ENCODE measurements at places on chromosomes 7 and 10.

- no peak for DNase-seq
Observed at GRCh38 chr7:69858471-69858870, 260.2 kb downstream of the AUTS2 start.

GRCh38 chr7:82036146-82036886 is 266.5 kb upstream of the HGF start:
- DNase-seq = no peak

GRCh38 chr10:47034441-47035051 is 123.3 kb downstream of the PTPN20 start:
- DNase-seq = no peak

DNA sequence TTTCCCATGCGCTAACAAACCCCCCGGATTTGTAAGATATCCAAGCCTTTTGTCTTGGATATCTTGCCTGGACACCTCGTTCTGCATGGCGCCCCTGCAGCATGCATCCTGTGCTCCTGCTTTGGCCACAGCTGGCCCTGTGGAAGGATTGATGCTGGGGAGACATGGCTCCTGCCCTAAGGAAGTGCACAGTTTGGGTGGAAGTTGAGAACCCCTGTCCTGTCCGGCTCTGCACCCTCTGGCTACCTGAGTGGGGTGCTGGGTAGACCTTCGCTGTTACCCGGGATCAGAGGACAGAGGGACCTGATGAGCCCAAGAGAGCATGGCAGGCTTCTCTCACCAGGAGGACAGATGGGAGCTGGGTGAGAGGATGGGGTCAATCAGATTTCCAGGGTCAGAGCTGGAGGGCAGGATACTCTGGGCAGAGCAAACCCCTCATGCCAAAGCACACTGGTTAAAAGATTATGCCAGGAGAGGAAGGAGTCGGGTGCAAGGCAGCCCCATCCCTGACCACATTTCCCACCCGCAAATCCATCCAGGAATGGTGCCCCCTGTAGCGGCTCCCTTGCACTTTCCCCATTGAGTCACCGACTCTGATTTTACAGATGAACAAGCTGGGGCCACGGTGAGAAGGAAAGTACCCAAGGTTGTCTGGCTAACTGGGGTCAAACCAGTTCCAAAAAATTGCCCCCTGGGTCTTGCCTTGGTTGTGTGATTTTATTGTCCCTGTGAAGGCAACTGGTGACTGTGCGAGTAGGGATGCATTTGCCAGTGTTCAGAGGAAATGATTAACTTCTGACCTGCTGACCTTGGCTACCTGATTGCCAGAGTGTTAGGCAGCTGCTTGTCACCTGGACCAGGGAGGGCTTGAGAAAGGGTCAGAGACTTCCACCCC is 290.1 kb upstream of the ZMIZ1 start:
- no peak for DNase-seq

DNA sequence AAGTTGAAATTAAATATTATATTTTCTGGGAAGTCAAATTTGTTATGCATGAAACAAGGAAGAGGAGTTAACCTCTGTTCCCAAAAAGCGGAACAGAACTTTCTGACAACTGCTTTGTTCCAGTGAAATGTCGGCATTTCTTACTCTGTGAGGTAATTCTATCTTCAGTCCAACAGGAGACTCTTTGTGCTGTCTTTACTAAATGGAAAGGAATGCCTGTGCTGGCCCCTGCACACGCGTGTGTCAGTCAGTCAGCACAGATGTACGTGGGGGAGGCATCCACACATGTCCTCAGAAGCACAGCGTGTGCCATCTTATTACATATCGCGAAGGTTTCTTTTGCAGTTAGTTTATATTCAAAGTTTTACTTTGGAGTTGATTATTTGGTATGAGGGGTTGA is 37.5 kb downstream of the NET1 start:
- peak; percentile 40 for DNase-seq

DNA sequence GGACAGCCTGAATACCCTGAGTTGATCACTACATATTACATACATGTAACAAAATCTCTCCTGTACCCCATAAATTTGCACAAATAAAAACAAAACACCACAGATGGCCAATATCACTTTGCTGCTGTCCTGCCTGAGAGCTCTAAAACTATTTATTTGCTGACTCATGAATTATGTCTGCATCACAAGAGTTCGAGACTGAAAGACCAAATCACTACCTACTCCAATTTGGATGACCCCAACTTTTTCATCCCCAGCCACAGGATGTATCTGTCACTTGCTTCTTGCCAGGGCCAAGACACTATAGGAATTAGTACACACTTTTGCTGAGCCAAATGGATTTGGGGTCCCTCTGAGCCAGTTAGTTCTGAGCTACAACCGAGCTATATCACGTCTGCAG is 409.7 kb upstream of the NFE2L3 start:
- DNase-seq = no peak

DNA sequence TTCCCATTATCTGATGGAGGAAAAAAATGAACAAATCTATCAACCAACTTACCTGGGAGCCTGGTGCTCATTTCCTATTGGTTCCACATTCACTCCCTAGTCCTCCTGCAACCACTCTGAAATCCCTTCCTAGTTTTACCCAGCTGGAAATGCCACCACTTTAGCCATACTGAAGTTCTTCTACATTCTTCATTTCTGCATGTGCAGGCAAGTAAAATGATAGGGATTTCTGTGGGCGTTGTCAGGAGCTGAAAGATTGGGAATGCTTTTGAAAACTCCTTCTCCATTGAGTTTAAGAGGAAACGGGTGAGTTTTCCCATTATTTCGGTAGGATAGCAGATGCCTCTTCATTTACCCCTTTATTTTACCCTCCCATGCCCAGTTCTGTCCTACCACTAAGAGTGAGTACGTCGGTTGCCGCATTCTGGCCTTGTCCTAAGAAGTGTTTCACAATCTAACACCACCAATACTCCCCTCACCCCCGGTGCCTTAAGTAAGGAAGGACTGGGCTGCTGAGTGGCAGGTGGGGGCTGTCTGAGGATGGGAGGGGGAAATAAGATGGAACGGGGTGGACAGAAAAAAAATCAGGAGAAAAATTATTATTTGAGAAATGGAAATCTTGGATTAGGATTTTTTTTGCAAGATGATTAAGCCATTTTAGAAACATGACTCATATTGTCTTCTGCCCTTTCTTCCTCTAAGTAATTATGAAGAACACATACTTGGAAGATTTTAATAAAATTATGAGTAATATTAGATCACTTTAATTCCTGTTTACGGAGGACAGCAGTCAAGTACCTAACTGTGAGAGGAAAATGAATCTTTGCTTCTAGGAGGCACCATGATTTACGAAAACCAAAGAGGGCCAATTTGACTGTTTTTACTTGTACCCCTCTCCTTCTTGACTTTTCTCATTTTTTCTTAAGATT is 13.2 kb upstream of the TAS2R60 start:
- DNase-seq = no peak

GRCh38 chr10:9010093-9010492 is 955.6 kb downstream of the GATA3 start:
- no peak for DNase-seq

- DNase-seq = no peak
Observed at GRCh38 chr10:73581918-73582317, 9.2 kb downstream of the USP54 start.

DNA sequence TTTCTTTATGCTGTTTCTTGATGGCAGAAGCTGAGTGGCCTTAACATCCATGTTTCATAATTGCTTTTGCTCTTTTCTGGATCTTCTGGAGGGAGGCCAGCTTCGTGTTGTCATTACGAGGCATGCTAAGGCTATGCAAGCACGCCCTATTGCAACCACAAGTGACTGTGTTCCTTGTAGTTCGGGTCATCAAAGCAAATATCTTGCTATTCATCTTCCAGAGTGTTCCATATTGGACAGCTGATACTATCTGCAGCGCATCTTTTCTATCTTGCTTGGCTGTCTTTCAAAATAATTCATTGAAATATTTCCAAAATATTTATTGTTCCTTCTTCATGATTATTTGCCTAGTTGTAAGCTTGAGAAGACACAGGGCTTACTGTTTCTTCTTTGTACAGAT is 5.0 kb downstream of the EPHB6 start:
- no peak for DNase-seq

GRCh38 chr7:148963583-148964482 is 64.5 kb downstream of the PDIA4 start:
- DNase-seq = no peak

GRCh38 chr7:95469187-95469586 is 16.6 kb upstream of the ASB4 start:
- no peak for DNase-seq

GRCh38 chr7:78576236-78576635 is 777.7 kb downstream of the PHTF2 start:
- no peak for DNase-seq

GRCh38 chr7:130595986-130596385 is 72.6 kb downstream of the COPG2 start:
- no peak for DNase-seq

GRCh38 chr7:81256991-81257390 is 338.1 kb upstream of the SEMA3C start:
- DNase-seq = no peak
